ENCODE measurements at places on chromosomes 2 and 18.
A peak's percentile ranks its signal among the peaks of the same experiment; 100 is the strongest.

- peak; percentile 26 for DNase-seq
These were observed 75.7 kb downstream of the FTCDNL1 start for GRCh38 chr2:199775267-199775666.

DNA sequence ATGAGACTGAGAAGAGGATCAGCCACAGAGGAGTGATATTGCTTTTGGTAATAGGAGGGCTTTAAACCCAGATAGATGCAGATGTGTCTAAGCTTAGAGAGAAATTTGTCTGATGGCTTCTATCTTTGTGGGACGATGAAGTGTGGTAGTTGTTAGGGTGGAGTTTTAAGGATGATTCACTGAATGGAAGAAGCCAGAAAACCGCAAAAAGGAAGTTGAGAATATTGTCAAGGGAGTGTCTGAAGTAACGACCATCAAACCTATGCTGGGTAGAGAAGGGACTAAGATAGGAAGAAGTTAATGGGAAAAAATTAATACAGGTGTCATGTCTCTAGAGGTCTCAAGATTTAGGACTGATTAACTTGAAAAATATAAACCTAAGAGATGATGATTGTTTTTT lies 195.6 kb upstream of the MC4R start:
- no peak for DNase-seq

DNA sequence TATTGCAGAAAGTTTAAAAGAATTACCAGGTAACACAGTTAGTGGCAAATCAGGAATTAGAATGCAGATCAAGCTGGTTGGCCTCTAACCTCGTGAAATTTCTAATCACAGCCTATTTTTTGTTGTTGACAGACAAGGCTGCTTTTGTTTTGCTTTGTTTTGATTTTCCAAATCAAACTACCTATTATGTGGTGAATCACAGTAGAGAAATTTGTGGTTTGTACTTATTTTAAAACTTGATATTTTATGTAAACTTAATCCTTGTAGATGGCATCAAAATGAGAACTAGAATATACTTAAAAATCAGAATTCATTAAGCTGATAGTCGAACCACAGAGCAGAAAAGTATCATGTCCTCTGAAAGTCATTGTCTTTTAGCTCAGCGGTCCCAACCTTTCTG lies 258.1 kb downstream of the CTNNA2 start:
- DNase-seq: no peak

- DNase-seq: no peak
These were observed 95.9 kb downstream of the C1QL2 start for GRCh38 chr2:119062652-119063051.
